T-cell (primary cell): ENCODE measurements at places on chromosomes 11 and 22.

- DNase-seq: no peak
These were observed 23.3 kb downstream of the ST3GAL4 start for GRCh38 chr11:126378763-126379162.

- peak; percentile 55 for DNase-seq
These were observed 34.1 kb downstream of the MB start for GRCh38 chr22:35582861-35583670.

GRCh38 chr11:71300187-71300586 is 47.8 kb upstream of the SHANK2 start:
- DNase-seq: no peak

- DNase-seq: no peak
These were observed 203.5 kb upstream of the E2F8 start for GRCh38 chr11:19444231-19444630.

GRCh38 chr11:58924230-58924629 is 15.1 kb upstream of the GLYATL1 start:
- no peak for DNase-seq

DNA sequence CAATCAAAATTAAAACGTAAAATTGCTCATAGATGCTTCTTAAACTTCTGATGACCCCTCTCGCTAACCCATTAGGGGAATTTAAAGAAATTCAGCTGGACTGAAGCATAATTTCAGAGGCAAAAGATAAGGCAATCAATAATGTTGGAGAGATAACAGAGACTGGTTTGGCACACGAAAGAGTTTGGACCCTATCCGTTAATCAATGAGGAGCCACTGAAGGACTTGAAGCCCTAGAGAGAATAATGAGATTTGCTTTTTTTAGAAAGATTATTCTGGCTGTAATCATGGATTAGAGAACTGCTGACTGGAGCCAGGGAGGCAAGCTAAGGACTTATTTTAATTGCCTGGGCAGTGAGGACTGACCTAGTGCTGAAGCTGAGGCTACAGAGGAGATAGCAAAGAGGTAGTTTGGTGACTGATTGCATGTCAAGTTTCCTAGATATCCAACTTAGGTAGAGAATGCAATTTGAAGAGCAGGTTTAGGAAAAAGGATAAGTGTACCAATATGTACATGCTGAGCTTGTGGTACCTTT is 11.9 kb upstream of the ARHGAP42 start:
- DNase-seq: no peak

DNA sequence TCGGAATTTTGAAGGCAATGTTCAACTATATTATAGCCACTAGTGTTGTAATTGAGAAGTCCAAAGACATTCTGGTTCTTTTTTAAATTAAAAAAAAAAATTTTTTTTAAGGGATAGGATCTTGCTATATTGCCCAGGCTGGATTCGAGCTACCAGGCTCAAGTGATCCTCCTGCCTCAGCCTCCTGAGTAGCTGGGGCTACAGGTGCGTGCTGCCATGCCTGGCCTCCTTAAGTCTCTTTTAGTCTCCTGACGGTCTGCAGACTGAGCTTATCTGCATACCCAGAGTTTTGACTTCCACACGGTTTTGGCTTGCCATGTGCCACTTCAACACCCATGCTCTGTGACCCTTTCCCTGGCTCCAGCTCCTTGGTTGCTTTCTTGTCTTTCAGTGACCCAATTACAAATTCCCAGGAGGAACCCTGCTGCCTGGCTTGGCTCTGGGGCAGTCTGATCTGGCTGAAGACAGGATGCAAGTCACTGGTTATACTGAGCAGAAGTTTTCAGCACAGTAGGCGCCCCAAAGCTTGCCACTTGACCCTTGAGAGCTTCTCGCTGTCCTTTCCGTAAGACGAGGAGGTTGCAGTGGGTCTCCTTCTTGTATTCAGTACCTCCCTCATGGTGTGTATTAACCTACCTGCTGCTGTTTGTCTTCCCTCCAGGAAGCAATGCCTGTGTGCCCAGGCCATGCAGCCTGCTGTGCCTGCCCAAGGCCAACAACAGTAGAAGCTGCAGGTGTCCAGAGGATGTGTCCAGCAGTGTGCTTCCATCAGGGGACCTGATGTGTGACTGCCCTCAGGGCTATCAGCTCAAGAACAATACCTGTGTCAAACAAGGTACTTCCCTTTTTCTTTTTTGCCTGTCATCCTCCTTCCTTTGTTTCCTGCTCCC is 113.8 kb upstream of the SORL1-AS1 start:
- DNase-seq: no peak
